SK-N-DZ (cell line): ENCODE measurements at places on chromosomes 1 and 21.

GRCh38 chr1:183209533-183210158, 23.6 kb downstream of the LAMC2 start:
- no peak for DNase-seq

DNA sequence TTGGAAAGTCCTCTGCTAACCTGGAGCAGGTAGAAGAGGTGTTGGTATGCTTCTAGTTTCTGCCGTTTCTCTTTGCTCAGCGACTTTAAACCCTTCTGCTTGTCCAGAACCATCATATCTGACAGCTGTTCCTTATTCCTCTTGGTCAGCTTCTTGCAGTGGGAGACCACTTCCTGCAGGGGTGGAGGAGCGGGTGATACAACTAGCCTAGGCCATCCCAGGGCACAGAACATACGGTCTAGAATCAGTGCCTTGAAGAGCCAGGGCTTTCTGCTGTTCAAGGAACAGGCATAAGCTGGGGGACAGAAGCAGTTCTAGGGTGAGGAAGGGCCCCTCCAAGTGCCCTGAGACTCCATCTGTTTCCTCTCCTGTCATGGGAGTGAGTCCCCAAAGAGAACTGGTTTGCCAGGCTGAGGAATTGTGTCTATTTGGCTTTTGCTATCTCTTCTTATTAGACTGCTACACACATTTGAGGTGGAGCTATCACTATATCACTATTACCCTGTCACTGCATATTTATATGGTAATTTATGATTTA, 32.5 kb downstream of the IQGAP3 start:
- no peak for DNase-seq

DNA sequence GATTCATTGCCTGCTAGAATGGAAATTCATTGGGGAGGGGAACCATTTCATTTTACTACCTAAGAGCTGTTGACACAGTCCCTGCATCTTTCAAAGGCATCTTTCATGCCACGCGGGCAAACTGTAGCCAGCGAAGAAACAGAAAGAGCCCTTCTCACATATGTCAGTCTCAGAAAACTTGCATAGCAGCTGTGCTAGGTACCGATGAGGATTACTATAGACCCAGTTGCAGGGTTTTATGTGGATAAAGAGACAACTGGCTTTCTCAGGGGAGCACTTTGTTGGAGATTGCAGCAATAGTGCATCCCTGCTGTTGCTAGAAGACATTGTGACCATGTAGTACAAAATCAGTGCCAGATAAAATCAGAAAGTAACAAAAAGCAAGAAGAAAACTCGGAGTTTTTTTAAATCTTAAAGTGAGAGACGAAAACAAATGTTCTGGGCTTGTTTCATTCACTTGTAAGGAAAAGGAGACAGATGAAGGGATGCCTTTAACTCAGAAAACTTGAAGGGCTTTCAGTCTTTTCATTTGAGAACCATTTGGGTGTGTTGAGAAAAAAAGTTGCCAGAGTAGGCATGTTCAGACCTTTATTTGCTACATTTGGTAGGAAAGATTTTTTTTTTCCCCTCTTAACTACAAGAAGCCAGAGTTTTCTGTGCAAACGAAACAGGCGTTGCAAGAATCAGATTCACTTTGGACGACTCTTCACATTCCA, 804.1 kb downstream of the USP25 start:
- no peak for DNase-seq

DNA sequence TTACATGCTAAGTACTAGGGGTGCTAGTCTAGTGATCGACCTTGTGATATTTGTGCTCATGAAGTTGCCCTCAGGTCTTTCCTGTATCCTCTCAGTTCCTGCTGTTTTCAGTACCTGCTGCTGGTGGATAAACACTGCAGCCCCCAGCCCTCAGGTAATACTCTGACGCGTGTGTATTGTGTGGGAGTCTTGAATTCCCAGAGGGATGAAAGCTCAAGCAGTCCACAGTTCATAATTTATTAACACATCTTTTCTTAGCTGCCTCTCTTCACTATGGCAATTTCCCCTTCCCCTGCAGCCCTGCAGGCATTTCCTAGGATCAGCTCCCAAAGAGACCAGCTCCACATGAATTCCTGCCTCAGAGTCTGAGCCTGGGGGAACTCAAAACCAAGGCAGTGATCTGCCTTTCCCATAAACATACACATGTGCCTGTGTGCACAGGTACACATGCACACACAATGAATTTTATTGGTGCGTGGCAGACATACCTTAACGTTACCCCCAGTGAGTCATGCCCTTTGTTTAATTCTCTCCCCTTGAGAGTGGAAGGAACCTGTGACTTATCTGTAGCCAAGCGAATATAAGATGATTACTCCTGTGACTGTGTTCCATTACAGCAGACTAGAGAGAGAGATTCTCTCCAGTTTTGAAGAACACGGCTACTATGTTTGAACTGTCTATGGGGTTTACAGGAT, 14.1 kb upstream of the HMGCS2 start:
- DNase-seq, result no peak

DNA sequence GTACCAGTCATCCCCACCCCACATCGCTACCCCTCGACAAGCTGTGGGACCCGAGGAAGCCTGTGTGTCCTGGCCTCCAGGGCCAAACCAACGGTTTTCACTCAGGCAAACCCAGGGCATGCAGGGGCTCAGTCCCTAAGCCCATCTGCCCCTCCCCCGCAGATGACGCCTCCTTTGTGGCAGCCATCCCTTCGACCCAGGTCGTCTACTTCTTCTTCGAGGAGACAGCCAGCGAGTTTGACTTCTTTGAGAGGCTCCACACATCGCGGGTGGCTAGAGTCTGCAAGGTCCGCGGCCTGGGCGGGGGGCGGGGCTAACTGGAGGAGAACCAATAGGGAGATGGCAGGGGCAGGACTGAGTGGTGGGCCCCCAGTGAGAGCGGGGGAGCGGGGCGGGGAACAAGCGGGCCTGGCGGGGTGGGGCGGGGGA, 7.4 kb downstream of the SEMA4A start:
- DNase-seq, result peak; percentile 86

- peak; percentile 75 for DNase-seq
Measured at GRCh38 chr1:56374026-56374974, 205.1 kb downstream of the PLPP3 start.

DNA sequence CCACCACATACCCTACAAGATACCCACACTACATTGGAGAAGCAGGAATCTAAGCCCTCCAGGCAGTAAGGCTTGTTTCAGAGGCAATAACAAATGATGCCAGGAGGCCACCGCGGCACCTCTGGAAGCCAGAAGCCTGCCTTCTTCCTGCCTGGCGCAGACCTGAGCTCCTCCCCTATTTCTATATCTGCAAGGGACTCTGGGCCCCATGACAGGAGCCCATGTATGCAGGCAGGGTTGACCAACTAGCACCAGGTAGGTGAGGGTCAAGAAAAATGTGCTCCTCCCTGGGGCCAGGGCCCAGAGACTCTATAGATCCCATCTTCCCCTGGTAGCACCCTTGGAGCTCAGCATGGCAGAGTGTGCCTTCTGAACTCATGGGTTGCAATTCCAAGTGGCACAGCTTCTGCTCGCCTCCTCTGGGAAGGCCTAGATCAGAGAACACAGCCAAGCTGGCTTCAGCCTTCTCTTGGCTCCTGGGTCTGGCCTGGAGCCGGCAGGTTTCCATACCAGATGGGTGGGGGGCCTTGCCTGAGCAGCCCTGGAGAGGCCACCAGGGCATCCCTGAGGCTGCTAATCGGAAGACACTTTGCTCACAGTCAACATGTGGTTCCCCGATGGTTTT, 85.1 kb downstream of the STUM start:
- no peak for DNase-seq

- no peak for DNase-seq
Measured at GRCh38 chr1:18635891-18636595, 5.4 kb downstream of the PAX7 start.

GRCh38 chr1:110300412-110301085, 38.6 kb upstream of the RBM15 start:
- DNase-seq, result no peak
